ENCODE measurements at places on chromosomes 3 and 15. TPM values are rescaled to one million over a fixed set of nuclear protein-coding genes. Genes with fewer than 3 reads are reported as not detected.
A peak's percentile ranks its signal among the peaks of the same experiment; 100 is the strongest.

The TLR9 gene
- total RNA-seq, result not detected

The MYO9A gene
- 32.0 TPM for total RNA-seq

The IL12A gene
- not detected for total RNA-seq

The RPL39L gene
- 29.7 TPM for total RNA-seq

The B3GALNT1 gene
- total RNA-seq, result 10.8 TPM

The NR1I2 gene
- total RNA-seq, result 0.06 TPM

The FAH gene
- 25.5 TPM for total RNA-seq

The ZNF80 gene
- total RNA-seq, result not detected

DNA sequence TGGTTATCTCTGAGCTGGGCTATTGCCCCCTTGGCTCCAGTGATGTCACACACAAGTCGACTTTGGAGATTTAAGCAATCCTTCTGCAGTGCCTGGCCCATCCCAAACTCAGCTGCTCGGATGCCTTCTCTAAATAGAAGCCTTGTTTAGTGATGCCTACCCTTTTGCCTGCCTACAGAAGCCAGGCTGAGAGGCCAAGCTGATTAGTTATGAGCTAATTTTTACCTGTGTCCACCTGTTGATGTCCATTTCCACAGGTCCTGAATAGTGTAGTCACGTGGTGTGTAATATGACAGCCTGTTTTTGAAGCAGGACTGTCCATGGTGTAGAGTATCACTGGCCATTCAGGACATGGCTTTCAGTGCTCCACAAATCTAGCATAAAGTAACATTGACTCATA, 45.5 kb downstream of the SSUH2 start:
- peaks cover 5% of the 10 kb centered on the region for H3K4me1 ChIP-seq
- no peak overlapping the region for H3K4me3 ChIP-seq
- no peak overlapping the region for H3K27ac ChIP-seq
- H3K27me3 ChIP-seq, result no peaks in the 10 kb centered on the region
- no peak for DNase-seq

GRCh38 chr15:58597943-58598828, 151.3 kb downstream of the ADAM10 start:
- H3K4me1 ChIP-seq, result no peaks in the 10 kb centered on the region
- DNase-seq, result no peak
- H3K27me3 ChIP-seq, result no peaks in the 10 kb centered on the region
- H3K27ac ChIP-seq, result no peak overlapping the region
- peaks cover 13% of the 10 kb centered on the region for H3K36me3 ChIP-seq
- no peak overlapping the region for H3K4me3 ChIP-seq

DNA sequence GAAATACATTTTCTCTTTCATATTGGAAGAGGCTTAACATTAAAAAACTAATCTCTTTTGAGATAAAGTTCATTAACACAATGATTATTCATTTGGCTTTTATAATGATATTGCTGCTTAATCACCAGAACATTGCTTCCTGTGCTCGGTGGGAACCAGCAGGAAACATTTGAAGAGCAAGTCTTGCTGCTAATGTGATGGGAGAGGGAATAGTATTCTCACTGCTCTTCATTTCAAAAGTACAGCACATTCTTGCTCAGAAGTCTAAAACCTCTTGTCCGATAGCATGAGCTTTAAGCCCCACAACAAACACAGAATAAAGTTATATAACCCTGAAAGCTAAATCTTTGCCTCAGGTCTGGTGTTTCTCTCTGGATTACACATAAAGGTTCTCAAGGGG, 190.8 kb upstream of the CNTN4 start:
- H3K4me1 ChIP-seq, result no peaks in the 10 kb centered on the region
- DNase-seq, result no peak
- H3K36me3 ChIP-seq, result no peaks in the 10 kb centered on the region
- H3K27me3 ChIP-seq, result no peaks in the 10 kb centered on the region
- H3K4me3 ChIP-seq, result no peak overlapping the region

DNA sequence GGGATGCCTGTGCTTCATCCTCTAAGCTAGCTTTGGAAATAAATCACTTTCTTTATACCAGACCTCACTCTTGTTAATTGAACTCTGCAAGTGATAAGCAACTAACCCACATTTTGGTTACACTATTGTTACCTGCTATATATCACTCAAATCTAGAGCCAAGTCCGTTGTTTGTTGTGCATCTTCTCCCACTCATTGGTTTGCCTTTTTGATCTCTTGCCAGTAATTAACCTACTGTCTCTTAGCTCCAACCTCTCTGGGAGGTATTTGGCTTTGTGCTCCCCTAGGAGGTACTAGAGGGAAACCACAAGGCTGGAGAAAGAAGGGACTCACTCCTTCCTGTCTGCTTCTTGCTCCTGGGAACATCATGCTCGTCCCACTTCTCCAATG, 12.8 kb upstream of the CRBN start:
- H3K4me1 ChIP-seq, result no peaks in the 10 kb centered on the region
- H3K4me3 ChIP-seq, result no peak overlapping the region
- no peaks in the 10 kb centered on the region for H3K36me3 ChIP-seq
- H3K27me3 ChIP-seq, result peaks cover 8% of the 10 kb centered on the region
- H3K27ac ChIP-seq, result no peak overlapping the region
- no peak for DNase-seq

GRCh38 chr3:133868758-133869475, 26.8 kb downstream of the RAB6B start:
- no peak for DNase-seq
- H3K4me1 ChIP-seq, result peaks cover 3% of the 10 kb centered on the region
- H3K27ac ChIP-seq, result no peak overlapping the region
- H3K36me3 ChIP-seq, result no peaks in the 10 kb centered on the region

GRCh38 chr3:148974726-148975125, 16.6 kb upstream of the GYG1 start:
- H3K4me3 ChIP-seq, result no peak overlapping the region
- no peak overlapping the region for H3K27ac ChIP-seq
- H3K36me3 ChIP-seq, result no peaks in the 10 kb centered on the region
- DNase-seq, result peak; percentile 27
- H3K4me1 ChIP-seq, result no peaks in the 10 kb centered on the region

DNA sequence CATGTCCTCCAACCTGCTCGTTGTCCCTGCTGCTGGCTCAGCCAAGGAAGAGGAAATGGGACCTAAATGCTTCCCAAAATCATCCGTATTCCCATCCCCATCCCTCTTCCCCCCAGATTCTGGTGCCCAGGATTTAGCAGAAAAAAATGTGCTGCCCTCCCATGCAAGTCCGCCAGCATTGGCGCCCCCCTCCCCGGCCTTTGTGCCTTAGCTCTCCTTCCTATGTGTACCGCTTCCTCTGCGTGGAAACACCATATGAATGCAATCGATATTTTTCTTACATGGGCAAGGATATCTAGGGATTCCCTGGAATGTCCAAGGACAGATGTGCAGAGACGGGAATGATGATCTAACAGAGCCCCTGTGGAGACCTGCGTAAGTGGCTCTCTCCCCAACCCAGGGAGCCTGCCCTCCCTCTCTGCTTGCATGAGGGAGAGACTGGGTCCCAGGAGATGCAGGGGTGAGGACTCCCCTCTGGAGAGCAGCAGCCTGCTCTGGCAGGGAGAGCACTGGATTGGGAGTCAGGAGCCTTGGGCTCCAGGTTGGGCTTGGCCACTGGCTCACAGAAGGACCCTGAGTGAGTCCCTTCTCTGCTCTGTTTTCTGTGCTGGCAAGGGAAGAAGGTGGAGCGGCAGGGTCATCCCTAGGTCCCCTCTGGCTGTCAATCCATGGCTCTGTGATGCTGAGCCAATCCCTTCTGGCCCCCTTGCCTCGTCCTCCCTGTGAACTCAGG, 227.2 kb downstream of the XXYLT1 start:
- no peaks in the 10 kb centered on the region for H3K27me3 ChIP-seq
- DNase-seq, result no peak
- H3K4me1 ChIP-seq, result no peaks in the 10 kb centered on the region

DNA sequence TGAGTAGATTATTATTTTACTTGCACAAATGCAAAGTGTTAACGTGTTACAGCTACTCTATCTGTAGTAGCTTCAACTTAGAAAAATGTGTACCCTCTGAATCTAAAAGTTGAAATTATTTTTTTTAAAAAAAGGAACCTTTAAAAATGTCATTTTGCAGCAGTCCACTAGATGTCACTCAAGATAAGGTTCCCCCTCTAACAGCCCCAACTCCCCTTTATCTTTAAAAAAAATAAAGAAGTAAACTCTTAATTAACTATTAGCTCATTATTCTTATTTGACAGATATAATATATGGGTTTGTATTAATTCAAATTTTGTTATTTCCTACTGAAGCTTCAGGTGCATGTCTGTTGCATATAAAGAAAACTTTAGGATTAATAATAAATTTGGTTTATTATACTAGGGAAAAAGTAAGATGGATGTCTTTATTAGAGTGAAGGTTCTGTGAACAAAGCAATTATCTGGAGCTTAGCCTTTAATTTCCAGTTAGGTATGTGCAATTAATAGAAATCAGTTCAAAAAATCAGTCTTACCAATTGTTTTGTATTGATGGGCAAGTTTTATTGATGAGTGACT, 288.5 kb downstream of the VGLL3 start:
- no peak overlapping the region for H3K4me3 ChIP-seq
- DNase-seq, result peak; percentile 0
- H3K4me1 ChIP-seq, result no peaks in the 10 kb centered on the region

DNA sequence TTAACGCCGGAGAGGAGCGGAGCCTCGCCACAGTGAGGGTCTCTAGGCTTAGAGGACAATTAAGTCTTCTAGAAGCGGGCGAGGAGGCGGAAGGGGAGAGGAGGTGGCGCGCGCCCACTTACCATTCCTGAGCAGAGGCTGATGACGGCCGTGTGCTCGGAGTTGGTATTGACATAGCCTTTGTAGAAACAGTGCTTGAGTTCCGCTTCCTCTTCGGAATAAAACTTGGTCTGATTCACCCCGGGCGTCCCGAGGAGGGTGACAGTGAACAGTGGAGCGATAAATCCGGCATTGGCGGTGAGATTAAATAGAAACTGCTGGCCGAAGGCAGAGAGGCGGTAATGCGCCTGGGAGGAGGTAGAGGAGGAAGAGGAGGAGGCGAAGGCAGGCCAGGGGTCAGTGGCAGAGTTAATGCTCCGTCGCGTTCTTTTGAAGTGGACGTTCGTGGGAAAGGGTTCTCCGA, 1.3 kb downstream of the ADAMTS9 start:
- H3K27me3 ChIP-seq, result no peaks in the 10 kb centered on the region
- no peak for DNase-seq
- H3K4me1 ChIP-seq, result peaks cover 12% of the 10 kb centered on the region
- peak overlapping the region; percentile 95 for H3K27ac ChIP-seq
- no peaks in the 10 kb centered on the region for H3K36me3 ChIP-seq
- H3K4me3 ChIP-seq, result peak overlapping the region; percentile 64

GRCh38 chr3:162170581-162170980, 674.0 kb downstream of the OTOL1 start:
- no peaks in the 10 kb centered on the region for H3K36me3 ChIP-seq
- DNase-seq, result no peak
- H3K27ac ChIP-seq, result no peak overlapping the region
- no peak overlapping the region for H3K4me3 ChIP-seq
- H3K27me3 ChIP-seq, result no peaks in the 10 kb centered on the region

DNA sequence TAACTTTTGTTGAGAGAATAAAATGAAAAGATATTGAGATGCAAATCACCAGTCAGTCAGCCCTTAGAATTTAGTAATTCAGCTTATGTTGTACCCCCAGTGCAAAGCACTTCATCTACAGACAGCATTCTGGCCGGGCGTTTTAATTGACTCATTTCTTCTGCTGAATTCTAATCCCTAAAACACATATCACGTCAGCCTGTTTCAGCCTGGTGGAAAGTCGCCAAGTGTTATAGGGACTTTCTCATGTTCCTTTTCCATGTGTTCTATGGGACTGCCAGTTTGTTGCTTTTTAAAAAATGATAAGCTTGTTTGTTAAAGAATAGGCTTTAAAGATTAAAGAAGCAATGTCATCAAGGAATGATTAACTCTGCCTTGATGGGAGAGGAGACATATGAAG, 169.7 kb upstream of the BFSP2 start:
- H3K27me3 ChIP-seq, result no peaks in the 10 kb centered on the region
- no peaks in the 10 kb centered on the region for H3K36me3 ChIP-seq
- no peak overlapping the region for H3K27ac ChIP-seq
- DNase-seq, result no peak
- H3K4me3 ChIP-seq, result no peak overlapping the region

GRCh38 chr15:94086341-94086740, 145.0 kb upstream of the MCTP2 start:
- H3K4me1 ChIP-seq, result no peaks in the 10 kb centered on the region
- no peaks in the 10 kb centered on the region for H3K36me3 ChIP-seq
- peaks cover 11% of the 10 kb centered on the region for H3K27me3 ChIP-seq
- H3K4me3 ChIP-seq, result no peak overlapping the region
- no peak overlapping the region for H3K27ac ChIP-seq

DNA sequence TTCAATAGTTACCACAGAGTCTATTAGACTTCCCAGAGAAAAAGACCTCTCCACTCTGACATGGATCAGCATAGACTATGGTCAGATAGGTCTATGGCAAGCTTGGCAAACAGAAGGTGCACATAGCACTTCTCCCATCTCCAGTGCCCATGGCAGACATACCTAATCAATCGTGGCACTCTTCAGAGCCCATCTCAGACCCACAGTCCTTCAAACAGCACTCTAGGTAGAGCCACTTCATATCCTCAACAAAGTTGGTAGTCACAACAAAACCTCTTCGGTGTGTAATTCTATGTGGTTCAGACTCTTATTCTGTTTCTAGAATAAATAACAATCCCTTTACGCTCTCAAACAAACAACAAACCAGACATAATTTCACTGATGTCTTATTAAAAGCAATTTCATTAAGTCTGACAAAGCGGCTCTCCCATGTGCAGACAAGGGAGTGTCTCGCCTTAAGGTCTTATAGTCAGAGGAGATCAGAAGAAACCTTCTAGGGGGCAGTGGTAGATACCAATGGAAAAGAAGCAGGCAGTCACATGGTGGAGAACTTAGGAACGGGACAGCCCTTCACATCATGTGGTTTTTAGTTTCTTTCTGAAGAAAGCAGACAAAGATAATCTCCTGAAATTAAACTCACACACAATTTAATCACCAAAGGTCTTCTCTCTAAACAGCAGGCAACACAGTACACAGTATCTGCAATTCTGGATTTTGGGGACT, 483.4 kb downstream of the FOXP1 start:
- no peak overlapping the region for H3K4me3 ChIP-seq
- peaks cover 11% of the 10 kb centered on the region for H3K4me1 ChIP-seq
- no peaks in the 10 kb centered on the region for H3K27me3 ChIP-seq

DNA sequence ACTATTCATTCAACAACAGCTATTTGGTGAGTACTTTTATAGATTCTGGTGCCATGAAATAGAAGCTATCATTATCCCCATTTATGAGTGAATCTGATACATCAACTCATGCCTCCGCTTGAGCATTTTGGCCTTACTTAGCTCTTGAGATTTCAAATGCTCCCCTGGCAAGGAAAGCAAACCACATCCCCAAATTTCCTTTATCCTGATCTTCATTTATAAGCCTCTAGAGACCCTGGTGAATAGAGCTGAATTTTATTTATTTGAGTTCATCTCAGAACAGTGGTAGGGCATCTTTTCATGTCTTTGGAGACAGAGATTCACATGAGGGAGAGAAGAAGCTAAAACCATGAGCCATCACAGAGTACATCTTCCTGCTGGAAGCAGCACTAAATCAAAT, 317.2 kb downstream of the SLC9A9 start:
- H3K36me3 ChIP-seq, result no peaks in the 10 kb centered on the region
- peaks cover 8% of the 10 kb centered on the region for H3K4me1 ChIP-seq
- no peak overlapping the region for H3K4me3 ChIP-seq
- no peaks in the 10 kb centered on the region for H3K27me3 ChIP-seq
- no peak overlapping the region for H3K27ac ChIP-seq
